Endothelial cell (in vitro differentiated cells): ENCODE measurements at places on chromosomes 11 and 22. TPM values are rescaled to one million over a fixed set of nuclear protein-coding genes. Genes with fewer than 3 reads are reported as not detected.

Gene CEND1
- total RNA-seq = not detected

GRCh38 chr11:699116-699508 is 3.5 kb downstream of the TMEM80 start:
- no peak for DNase-seq

GRCh38 chr11:102399189-102399588 is 52.2 kb downstream of the BIRC2 start:
- no peak for DNase-seq

GRCh38 chr11:13929395-13929891 is 33.1 kb upstream of the SPON1 start:
- DNase-seq = no peak

GRCh38 chr11:27353593-27354358 is 9.2 kb downstream of the CCDC34 start:
- DNase-seq = no peak
